Mammary epithelial cell (primary cell): ENCODE measurements at places on chromosomes 4 and X. TPM values are rescaled to one million over a fixed set of nuclear protein-coding genes. Genes with fewer than 3 reads are reported as not detected.

- DNase-seq: no peak
Observed at GRCh38 chr4:7060346-7061150, 7.3 kb downstream of the GRPEL1 start.

GRCh38 chr4:99219479-99219878 lies 433 bp upstream of the ADH6 start:
- no peak for DNase-seq

DNA sequence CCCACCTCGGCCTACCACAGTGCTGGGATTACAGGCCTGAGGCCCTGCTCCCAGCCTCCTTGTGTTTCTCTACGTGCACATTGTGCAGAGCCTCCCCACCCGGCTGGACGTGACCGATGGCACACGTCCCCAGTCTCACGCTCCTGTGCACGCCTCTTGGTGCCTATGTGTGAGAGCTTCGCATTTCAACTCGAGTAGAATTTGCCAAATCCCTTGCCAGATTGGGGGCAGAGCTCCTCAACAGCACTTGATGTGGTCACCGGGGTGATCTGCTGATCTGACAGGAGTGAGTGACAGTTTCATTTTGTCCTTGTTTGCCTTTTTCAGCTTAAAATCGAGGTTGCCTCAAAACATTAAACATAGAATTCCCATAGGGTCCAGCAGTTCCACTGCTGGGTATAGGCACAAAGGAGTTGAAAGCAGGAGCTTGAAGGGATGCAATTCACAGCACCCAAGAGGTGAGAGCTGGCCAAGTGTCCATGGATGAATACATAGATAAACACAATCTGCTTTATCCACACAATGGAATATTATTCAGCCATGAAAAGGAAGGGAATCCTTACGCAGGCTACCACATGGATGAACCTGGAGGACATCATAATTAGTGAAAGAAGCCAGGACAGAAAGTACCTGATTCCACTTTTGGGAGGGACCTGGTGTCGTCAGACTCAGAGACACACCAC lies 17.6 kb downstream of the TMEM187 start:
- DNase-seq: no peak

GRCh38 chr4:26261405-26261804 lies 59.4 kb upstream of the RBPJ start:
- no peak for DNase-seq

DNA sequence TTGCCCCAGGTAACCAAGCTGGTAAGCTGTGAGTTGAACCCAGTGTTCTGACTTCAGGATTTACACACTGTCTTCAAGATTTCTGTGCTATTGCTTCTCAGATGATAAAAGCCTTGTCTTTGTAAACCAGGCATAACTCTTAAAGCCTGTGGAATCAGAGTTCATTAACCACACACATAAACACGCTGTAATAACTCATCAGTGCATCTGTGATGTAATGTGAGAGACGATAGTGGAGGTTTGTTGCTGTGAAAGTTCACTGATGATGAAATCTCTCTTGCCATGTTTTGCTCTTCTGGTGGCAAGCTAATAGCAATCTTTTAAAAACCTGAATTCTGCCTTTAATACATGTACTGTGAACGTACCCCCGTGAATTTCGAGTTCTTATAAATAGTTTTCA lies 41.5 kb downstream of the CLCN4 start:
- DNase-seq: no peak

DNA sequence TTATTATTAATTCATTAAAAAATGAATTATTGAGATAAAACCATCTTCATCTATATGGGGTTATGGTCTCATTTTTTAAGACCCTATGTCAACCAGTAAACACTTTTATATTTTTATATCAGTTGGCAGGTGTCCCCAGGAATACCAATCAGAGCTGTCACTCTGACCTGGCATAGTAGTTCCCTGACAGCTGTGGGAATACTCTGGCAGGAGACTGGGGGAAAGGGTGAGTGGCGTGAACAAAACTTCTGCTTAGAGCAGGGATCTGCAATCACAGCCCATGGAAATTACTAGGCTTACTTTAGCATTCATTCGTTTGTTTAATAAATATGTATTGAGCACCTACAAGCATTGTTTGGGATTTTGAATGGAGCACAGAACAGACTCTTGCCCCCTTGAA lies 254.1 kb upstream of the KLF3 start:
- no peak for DNase-seq

DNA sequence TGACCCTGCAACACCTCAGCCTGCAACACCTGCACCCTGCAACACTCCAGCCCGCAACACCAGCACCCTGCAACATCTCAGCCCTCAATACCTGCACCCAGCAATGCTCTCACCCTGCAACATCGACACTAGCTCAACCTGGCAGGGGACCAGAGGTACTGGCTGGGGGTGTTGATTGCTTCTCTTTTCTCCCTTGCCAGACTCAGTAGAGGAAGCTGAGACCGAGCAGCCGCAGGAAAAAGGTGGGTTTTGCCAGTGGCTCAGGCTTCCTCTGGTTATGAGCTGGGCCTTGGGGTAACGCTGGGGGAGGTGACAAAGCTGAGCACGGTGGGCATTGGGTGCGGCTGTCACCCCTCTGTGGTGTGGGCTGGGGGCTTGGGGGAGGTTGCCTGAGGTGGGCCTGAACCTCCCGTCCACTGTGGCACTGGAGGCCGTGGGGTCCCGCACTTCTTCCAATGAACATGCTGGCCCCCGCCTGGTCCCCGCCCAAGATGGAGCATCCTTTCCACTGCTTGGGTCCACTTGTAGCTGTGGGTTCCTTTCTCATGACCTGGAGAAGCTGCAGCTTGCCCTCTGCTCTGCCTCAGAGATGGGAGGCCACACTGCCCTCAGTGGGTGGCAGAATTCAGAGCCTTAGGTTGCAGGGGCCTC lies 26.0 kb downstream of the SH3TC1 start:
- no peak for DNase-seq

- DNase-seq: no peak
Observed at GRCh38 chr4:5926598-5926997, 33.7 kb upstream of the CRMP1 start.

TRMT10A gene
- total RNA-seq: 9.1 and 12.4 TPM in 2 replicates
